ENCODE measurements at places on chromosomes 4 and X.

DNA sequence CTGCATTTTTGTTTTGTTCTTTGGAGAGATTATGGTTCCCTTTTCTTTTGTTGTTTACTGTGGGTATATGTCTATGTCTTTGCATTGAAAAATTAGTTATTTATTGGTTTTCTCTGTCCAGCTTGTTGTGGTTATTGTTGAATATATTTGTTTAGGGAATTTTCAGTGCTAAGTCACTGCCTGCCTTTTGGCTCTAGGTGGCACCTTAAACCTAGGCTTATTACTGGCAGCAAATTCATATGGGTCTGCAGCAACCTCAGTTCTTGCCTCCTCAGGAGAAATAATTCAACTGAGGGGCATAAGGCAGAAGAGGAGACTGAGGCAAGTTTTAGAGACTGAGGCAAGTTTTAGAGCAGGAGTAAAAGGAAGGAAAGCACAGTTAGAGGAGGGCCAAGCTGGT is 1157.3 kb upstream of the AGA start:
- no peak for DNase-seq

DNA sequence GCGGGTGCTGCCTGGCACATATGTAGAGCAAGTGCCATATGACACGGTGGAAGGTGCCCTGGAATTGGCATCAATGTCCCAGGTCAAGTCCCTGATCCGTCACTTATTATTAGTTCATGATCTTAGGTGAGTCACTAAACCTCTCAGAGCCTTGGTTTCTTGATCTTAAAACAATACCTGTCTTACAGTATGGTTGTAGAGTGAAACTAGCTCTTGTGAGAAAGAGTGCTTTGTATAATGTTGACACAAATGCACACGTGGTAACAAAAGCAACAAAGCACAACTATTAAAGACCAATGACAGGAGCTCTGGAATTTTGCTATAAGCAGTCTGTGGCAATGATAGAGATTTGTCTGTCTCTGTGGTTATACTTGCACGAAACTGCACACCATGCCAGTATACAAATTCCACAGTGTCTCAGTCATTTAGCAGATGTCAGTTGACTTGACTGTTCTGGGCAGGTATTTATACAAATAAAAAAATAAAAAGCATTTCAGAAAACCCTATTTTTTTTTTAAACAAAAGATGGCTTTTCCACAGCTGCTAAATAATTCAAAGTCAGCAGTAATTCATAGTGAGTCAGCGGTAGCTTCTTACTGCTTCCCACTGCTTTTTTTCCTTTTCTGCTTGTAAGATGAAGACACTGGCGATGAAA is 19.7 kb upstream of the ACSL1 start:
- no peak for DNase-seq

GRCh38 chrX:476724-477075 is 90.0 kb upstream of the PPP2R3B start:
- DNase-seq = no peak

DNA sequence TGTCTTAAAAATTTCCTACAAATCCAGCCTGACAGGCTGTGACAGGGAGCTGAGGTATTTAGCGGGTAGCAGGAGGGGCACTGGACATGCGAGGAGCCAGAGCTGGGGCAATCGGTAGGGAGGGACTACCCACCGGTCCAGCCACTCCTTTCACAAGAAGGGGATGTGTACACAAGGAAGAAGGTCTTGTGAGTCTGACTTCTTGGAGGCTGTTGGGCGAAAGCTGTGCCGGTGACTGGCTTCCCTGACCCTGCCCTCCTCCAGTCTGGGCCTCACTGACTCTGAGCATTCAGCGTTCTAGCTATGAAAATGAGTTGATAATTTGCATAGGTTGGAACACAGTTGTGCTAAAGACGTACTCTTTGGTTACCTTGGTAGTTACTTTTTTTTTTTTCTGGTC is 12.7 kb upstream of the CXCL8 start:
- no peak for DNase-seq

DNA sequence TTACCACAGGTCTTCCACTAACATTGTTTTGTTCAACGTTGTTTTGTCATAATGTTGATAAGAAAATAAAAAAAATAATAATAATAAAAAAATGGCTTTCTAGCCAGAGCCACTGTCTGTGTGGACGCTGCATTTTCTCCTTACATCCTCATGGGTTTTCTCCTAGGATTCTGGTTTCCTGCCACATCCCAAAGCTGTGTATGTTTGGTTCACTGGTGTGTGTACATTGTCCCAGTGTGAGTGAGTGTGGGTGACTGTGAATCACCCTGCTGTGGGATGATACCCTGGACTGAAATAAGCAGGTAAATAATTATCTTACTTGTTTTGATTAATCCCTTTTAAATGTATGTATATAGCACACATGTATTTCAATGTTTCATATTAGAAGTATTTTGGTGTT is 2154.4 kb upstream of the AGA start:
- no peak for DNase-seq

GRCh38 chr4:158535130-158535614 is 13.5 kb downstream of the RXFP1 start:
- DNase-seq = no peak

- DNase-seq = no peak
Measured at GRCh38 chr4:138225477-138225876, 16.7 kb downstream of the SLC7A11 start.

DNA sequence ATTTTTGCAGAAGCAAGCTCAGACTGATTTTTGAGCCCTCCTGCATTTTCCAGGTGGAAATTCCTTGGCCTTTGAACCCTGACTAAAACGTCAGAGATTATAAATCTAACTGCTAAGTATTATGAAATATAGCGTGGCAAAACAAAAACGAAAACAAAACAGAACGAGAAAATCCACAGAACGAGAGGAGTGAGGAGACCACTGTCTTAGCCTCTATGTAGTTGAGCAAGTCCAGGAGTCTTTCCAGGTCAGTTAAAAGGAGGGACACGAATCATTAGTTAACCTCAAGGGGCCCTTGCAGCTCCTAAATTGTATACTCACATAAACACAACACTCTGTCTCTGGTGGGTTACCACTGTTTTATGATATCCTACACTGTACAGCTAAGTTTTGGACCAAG is 80.2 kb downstream of the SYNPO2 start:
- no peak for DNase-seq

DNA sequence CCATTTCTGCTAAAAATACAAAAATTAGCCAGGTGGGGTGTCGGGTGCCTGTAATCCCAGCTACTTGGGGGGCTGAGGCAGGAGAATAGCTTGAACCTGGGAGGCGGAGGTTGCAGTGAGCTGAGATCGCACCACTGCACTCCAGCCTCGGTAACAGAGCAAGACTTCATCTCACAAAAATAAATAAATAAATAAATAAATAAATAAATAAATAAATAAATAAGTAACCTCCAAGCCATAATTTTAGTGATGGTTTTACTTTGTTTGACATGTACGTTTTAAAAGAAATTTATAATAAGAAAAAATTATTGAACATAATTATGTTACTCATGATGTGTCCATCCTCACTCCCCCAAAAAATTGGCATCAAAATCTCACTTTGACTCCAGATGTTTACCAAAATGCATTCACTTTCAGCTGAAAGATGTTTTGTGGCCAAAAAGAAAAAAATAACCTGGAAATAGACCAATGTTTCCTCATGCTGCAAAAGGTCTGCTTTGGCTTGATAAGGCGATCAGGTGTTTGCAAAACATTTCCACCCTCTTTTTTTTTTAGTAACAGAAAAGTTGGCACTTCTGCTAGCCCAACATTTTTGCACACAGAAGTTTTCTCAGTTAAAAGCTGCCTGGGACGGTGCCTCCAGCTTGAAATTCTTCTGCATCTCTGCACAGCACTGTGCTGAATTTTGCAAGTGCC is 42.2 kb upstream of the DHRSX start:
- DNase-seq = no peak

- DNase-seq = no peak
Measured at GRCh38 chr4:155371432-155372043, 5.2 kb downstream of the MAP9 start.

GRCh38 chr4:141643557-141643956 is 7.2 kb downstream of the IL15 start:
- no peak for DNase-seq

DNA sequence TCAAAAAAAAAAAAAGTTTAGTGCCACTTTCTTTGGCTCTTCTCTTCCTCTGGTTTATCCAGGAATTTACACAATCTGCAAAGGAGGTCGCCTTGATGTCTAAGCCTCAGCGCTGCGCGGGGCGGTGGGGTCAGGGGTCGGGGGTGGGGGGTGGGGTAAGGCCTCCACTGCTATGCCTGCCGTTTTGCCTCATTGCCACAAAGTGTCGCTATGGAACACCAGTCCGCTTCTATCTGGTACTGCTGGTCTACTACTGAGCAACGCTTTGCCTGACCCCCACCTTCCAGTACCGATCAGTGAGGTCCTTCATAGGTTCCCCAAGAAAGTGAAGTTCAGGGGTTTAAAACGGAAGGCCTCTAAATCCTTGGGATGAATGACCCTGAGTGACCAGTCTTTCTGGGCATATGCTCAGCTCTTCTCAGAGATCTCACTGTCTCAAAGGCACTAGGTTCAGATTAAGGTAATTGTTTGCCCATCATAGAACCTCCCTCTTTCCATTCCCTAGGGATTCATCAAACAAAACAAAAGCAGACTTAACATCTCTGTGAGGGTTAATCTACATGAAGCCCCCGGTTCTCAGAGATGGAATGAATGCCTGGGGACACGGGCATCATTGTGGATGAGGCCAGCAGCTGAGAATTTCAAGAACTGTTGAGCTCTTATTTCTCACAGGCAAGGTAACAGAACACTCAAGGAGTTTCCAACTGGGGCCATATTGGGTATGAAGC is 16.9 kb upstream of the TSR2 start:
- peak; percentile 3 for DNase-seq

GRCh38 chr4:128684016-128684415 is 125.5 kb upstream of the JADE1 start:
- no peak for DNase-seq

DNA sequence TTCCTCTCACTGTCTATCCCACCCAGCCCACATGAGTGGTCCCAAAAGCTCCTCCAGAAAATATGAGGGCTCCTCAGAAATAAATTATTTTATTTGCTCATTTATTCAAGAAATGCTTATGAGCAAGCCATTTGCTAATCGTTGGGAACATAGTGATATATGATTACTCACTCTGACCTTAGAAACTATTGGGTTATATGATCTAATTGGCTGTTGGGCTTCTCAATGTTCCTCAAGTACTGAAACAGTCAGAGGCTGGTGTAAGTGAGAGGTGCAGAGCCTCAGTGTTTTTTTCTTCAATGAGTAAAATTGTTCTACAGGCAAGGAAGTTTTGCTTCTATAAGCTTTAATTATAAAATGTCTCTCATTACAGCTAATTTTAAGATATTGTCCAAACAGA is 893.8 kb upstream of the INTU start:
- no peak for DNase-seq

DNA sequence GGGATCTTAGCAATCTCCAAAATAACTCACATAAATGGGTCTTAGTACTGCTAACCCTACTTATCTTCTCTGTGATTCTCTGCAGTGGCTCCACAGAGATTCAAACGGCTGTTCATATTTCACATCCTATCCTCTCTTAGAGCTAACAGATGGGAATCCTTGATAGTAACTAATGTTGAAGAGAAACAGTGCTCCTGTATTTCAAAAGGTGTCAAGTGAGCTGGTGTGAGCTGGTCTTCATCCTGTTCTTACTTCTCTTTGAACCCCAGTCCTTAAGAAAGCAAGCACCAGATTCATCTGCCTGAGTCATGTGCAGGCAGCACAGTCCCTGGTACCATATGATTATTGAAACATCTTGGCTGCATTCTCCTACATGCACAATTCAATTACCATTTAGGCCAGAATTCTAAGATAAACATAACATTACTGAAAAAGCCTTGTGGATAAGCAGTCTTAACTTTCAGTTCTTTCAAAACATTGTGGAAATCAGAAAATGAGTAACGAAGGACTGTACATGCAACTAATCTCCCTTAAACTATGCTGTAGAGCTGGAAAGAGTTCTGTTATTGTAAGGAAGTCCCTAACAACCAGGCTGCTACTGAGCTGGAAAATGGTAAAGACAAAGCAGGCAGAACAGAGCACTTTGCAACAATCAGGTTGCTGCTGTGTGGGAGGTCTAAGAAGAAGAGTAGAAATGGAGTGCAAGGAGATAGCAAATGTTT is 153.1 kb downstream of the NPNT start:
- DNase-seq = no peak

DNA sequence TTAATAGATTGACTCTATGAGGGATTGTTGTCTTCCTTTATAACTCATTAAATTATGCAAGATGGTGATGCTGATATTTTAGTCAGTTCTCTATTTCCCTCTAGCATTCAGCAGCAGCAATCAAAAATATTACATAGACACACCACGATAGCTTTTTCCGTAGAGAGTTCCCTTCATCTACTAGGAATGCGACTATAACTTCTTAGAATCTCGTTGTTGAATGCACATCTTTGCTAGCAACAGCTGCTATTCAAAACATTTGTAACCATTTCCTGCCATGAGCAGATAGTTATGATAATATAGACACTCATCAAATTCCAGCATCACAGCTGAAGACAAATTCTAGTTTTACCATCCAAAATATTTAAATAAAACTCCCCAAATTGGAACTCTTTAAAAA is 147.4 kb upstream of the FGF13 start:
- DNase-seq = no peak

- no peak for DNase-seq
Measured at GRCh38 chr4:145842224-145842887, 96.3 kb downstream of the ZNF827 start.

DNA sequence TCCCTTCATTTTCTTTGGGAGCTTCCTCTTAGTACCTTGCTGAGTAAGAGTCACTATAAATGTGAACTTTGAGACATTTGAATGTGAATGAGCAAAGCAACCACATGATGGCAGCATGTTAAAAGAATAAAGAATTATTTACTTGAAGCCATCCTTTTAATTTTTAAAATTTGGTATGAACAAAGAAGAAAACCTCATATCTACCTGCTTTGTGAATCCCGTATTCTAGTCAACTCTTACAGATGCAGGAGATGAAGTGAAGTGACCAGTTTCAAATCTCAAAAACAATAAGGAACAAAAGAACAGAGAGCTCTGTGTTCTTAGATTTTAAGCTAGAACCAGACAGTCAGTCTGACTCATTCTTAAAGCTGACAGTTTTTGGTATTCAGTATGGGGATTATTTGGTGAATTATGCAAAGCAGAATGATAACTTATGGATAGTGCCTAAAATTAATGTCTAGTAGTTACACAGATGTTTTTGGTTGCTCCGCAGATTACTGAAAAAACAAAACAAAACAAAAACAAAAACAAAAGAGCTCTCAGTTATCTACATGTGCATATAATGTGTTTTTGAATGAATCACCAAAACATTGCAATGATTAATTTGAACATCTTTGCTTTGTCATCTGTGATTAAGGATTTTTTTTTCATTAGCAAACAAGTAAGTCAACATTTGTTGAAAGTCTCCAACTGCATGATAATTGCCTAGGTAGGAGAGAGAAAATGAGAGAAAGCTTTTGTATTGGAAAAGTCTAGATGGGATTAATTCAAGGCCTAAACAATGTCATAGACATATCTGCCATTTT is 48.2 kb upstream of the H2AZ1 start:
- DNase-seq = no peak

GRCh38 chr4:85368932-85369331 is 106.0 kb upstream of the ARHGAP24 start:
- no peak for DNase-seq

- peak; percentile 50 for DNase-seq
Measured at GRCh38 chrX:53239474-53239873, 14.5 kb upstream of the KDM5C start.

GRCh38 chr4:174859904-174860303 is 30.9 kb upstream of the GLRA3 start:
- DNase-seq = no peak

GRCh38 chr4:72935462-72935861 is 134.1 kb downstream of the COX18 start:
- no peak for DNase-seq

All from stimulated activated CD4-positive, alpha-beta T cell treated with anti-CD3 and anti-CD28 coated beads, Interleukin-4, amount 100 ng/mL, for 48 hours (primary cell).